ENCODE measurements at places on chromosomes 1 and 21. TPM values are rescaled to one million over a fixed set of nuclear protein-coding genes. Genes with fewer than 3 reads are reported as not detected.

GRCh38 chr1:193769651-193770050 is 583.2 kb upstream of the B3GALT2 start:
- H3K36me3 ChIP-seq, result no peaks in the 10 kb centered on the region
- no peak for DNase-seq
- H3K27me3 ChIP-seq, result no peaks in the 10 kb centered on the region
- no peak overlapping the region for H3K4me3 ChIP-seq
- peaks cover 5% of the 10 kb centered on the region for H3K4me1 ChIP-seq
- H3K27ac ChIP-seq, result no peak overlapping the region

DNA sequence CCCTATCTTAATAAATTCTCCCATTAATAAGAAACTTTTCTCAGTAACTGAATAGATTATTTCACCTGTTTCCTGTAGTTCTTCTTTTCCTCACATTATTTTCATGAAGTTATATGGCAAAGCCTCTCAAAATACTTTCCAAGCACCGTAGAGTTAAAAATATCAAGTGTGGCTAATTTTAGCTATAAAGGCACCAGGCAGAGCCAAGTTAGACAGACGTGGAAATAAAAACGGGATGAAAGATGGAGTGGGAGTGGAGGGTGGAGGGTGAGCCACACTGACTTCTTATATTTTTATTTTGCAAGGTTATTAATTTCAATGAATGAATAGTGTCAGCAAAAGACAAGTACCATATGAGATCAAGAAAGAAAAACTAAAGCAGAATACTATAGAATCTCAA is 71.7 kb downstream of the ENAH start:
- H3K4me1 ChIP-seq, result peaks cover 5% of the 10 kb centered on the region
- no peak for DNase-seq
- no peaks in the 10 kb centered on the region for H3K27me3 ChIP-seq
- H3K36me3 ChIP-seq, result no peaks in the 10 kb centered on the region
- no peak overlapping the region for H3K4me3 ChIP-seq
- H3K27ac ChIP-seq, result no peak overlapping the region

DNA sequence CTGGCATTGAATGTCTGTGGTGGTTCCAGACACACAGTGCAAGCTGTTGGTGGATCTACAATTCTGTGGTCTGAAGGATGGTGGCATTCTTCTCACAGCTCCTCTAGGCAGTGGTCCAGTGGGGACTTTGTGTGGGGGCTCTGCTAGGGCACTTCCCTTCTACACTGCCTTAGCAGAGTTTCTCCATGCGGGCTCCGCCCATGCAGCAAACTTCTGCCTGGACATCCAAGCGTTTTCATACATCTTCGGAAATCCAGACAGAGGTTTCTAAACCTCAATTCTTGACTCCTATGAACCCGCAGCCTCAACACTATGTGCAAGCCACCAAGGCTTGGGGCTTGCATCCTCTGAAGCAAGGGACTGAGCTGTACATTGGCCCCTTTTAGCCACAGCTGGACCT is 43.0 kb downstream of the RGS18 start:
- no peaks in the 10 kb centered on the region for H3K27me3 ChIP-seq
- peaks cover 5% of the 10 kb centered on the region for H3K36me3 ChIP-seq
- no peak for DNase-seq
- H3K4me3 ChIP-seq, result no peak overlapping the region
- H3K27ac ChIP-seq, result no peak overlapping the region

DNA sequence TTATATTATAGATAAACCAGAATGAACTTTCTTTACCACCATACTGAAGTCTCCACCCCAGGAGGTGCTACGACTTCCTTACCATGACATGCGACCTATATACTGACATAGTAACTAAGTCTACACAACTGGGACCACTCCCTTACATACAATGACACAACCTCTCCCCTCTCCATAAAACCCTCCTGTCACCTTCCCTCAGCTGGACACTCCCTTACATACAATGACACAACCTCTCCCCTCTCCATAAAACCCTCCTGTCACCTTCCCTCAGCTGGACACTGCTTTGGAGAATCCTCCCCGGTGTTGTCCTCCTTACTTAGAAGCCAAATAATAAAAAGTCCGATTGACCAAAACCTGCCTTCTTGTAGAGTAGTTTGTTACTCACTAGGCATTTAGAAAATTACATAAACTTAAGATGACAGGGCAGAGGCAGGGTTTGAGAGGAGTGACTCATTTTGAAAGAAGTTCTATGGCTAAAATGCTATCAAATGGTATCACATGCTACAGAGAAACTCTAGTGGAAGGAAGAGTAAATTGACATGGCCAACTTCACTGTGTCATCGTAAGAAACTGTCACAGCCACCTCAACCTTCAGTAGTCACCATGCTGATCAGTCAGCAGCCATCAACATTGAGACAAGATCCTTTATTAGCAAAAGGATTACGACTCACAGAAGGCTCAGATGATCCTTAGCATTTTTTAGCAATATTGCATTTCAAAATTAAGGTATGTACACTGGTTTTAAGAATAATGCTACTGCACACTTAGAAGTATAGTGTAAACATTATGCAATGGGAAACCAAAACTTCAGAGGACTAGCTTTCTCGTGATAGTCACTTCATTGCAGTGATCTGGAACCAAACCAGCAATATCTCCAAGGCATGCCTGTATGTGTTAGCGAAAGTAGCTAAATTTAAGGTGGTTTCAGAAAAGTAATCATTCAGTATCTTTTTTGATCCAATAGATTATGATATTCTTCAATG is 56.4 kb downstream of the AHCTF1 start:
- H3K36me3 ChIP-seq, result peaks cover 42% of the 10 kb centered on the region
- peak; percentile 19 for DNase-seq
- no peak overlapping the region for H3K4me3 ChIP-seq
- no peaks in the 10 kb centered on the region for H3K27me3 ChIP-seq

Gene AMY1A
- not detected for total RNA-seq

Gene PRDM16
- total RNA-seq, result 1.7 TPM

Gene APOBEC4
- total RNA-seq, result not detected

Gene C8A
- total RNA-seq, result not detected

Data from activated T-cell treated with anti-CD3 and anti-CD28 coated beads, Interleukin-2, amount 50 U/mL, for 72 hours (primary cell).